ENCODE measurements at places on chromosomes 5 and 9.

DNA sequence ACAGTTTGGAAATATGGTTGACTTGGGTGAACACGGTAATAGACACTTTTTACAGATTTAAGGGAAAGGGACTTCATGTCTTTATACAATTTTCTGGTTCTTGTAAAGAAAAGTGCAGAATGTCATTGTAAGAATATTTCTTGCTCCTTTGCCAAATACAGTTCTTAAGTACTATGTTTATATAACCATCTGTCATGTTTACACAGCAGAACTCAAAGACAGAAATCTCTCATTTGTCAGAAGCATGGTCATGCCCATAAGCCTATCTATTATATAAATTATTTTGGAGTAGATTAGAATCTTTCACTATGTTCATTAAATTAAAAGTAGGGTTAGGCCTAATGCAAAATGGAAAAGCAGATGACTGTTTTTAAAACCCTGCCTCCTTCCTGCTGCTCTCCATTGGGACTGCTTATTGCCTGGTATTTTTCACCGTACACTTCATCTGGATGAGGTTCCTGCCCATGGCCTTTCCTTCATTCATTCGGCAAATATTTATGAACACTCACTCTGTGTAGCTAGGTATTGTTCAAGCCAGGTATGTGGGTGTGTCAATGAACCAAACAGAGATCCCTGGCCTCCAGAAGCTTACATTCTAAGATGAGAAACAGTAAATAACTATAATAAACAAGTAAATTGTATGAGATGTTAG lies 558.1 kb downstream of the NR2F1-AS1 start:
- no peak for DNase-seq

DNA sequence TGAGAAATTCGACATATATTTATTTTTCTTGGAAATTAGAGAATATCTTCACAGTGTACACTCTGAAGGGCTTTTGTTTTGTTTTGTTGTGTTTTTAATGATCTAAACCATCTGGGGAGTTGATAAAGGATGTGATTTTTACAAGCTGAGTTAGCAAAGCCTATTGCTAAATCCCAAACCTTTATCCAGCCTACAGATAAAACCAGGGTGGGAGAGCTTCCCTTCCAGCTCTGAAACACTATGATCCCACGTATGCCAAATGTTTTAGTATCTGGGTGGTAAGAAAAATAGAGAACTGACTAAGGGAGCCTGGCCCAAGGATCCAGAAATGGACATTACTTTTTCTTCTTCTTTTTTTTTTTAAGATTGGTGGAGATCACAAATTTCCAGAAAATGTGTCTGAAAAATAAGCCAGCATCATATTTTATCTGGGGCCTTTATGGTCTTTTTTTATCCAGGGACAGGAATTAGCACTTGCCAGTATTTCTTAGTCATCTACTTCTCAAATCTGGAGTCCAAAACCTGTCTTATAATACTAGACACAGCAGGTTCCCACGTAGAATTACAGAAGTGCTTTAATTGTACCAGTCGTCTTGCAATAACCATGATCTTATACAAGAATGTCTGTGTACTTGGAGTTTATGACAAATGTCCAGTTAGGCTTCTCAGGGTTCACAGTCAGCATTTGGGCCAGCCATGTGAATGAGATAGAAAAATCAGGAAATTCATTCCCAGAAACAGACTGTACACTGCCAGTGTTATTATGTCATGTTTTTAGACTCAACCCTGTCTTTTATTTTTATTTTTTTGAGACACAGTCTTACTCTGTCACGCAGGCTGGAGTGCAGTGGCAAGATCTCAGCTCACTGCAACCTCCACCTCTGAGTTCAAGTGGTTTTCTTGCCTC lies 290.8 kb upstream of the MPDZ start:
- DNase-seq, result no peak

DNA sequence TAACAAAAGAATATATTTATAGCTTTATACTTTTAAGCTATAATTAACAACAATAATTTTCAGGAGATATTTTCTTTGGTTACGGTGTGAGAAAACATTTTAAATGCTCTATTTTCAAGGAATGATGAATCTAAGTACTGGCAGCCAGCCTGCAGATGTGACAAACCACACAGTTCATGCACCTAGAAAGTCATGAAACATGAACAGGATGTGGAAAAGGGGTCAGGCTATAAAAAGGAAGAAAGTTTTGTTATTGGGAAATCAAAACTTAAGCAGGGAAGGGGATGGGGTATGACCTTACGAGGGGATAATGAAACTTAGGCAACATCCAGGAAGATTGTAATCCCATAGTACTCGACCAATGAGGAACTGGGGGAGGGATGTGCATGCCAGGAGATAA lies 508.7 kb upstream of the GRAMD2B start:
- no peak for DNase-seq

DNA sequence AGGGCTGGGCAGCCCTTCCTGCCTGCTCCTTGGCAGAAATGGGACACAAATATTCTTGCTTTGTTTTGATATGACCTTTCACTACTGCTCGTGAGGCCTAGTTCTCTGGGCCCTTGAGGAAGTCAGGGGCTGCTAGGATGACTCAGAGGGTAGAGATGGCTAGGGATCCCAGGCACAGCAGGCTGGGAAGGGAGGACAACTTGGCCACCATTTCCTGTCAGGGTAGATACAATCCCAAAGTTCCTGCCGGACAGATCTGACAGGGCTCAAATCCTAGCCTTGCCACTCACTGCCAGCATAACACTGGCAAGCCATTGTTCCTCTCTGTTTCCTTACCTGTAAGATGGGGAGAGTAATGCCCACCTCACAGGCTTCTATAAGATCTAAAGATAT lies 31.7 kb upstream of the MEIKIN start:
- DNase-seq, result no peak

Data from NCI-H1092 (cell line).